ENCODE measurements at places on chromosomes 5 and 9.

DNA sequence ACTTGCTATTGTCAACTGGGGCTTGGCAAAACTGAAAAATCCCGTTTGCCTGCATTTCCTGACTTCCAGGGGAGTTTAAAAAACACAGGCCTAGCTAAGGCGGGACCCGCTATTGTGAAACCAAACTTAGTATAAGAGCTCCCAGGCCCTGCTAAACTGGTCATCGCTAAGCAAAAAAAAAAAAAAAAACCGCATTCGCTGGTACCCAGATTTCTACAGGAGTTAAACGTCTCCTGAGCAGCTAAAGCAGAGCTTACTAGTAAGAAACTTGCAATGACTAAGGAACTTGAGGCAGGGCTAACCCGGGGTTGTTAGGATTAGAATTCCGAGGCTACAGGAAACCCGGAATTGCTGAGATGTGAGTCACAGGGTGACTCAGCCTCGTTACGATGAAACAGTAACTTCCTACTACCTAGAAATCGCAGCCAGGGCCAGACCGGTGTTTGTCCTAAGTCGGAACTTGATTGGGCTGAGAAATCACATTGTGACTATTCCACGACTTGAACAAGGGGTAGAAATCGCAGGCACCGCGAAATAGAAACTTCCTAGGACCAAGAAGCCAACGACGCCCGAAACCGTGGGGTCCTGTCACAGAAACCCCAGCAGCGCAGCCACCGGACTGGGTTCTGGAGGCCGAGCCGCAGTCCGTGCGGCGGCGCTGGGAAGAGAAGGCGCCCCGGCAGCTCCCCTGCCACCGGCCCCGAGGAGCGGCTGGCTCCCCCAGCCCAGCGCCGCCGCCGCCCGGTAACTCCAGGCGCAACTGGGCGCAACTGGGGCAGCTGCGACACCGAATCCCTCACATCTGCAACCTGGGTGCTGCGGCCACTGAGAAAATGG lies 89.4 kb downstream of the ANXA2R start:
- peak; percentile 99 for DNase-seq

DNA sequence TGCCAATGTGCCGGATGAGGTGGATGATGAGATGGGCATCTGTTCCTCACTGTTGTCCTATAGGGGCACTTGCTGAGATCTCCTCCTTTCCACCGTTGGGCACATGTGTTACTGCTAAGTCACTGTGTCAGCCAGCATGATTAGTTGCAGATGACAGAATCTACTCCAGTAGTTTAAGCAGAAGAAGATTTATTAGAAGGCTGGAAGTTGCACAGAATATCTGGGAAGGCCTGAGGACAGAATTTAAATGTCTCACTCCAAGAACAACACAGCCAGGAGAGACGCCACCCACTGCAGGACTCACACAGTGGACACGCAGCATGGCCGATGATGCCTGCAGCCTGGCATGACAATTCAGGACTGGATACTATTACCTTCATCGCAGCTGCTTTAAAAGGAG lies 157.5 kb downstream of the NSG2 start:
- DNase-seq, result no peak

DNA sequence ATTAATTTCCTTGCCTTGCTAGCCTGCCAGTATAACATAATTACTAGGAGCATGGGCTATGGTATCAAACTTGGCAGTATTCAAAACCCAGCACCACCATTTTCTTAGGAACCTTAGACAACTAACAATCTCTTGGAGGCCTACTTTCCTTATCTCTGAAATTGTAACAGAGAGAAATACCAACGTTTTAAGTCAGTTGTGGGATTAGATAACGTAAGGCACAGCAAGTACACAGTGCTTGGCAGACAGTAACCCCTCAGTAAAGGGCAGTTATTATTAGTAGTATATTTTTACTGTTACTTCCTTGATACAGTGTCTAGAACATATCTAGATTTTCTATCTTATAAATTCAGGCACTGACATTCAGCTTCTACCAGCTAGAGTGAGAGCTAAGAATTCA lies 309.6 kb downstream of the ACTL7B start:
- no peak for DNase-seq

- no peak for DNase-seq
Observed at GRCh38 chr5:171340491-171340890, 31.4 kb downstream of the TLX3 start.

DNA sequence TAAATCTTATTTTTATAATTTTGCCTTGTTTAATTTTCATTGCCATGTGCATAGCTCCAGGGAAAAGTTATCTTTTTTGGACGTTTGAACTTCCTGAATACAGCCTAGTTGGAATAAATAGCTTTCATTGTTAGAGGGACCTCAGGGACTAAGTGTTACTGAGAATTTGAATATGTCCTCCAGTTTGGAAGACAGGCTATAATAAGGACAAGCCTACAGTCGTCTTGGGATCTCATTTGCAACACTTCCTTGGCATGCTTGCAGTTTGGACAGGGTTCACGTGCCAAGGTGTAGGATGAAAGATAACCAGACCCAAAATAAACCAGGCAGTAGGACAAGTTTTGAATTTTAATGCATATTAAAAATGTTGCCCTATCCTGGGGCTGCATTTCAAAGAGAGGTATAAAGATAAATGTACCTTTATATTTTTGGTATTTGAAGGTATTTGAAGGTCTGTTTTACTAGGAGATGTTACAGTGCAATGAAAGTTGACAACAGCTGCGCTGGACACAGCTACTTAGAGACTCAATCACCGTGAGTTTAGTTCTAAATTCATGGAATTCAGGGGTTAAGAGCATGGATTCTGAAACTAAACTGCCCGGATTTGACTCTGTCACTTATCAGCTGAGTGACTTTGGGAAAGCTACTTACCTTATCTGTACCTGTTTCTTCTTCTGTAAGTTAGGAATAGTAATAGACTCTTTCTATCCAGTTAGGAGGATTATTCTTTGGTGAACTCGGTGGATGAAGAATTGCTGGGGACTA lies 134.1 kb downstream of the ACTBL2 start:
- DNase-seq, result no peak

DNA sequence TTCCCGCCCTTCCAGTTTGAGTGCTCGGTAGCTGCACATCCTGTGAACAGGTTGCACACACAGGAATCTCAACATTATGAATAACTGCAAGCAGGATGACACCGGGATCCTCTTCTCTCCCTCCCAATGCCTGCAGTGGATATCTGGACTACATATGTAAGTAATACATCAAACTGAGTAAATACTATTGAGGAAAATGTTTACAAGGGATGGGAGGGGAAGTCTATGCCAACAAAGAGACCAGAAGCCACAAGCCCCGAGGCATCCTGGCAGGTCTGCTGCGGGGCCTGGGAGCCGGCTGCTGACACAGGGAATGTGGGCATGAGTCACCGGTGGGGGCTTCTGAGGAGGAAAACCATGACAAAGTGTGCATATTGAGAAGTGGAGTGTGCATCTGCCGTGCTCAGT lies 8.6 kb upstream of the ANKRD33B start:
- peak; percentile 79 for DNase-seq

DNA sequence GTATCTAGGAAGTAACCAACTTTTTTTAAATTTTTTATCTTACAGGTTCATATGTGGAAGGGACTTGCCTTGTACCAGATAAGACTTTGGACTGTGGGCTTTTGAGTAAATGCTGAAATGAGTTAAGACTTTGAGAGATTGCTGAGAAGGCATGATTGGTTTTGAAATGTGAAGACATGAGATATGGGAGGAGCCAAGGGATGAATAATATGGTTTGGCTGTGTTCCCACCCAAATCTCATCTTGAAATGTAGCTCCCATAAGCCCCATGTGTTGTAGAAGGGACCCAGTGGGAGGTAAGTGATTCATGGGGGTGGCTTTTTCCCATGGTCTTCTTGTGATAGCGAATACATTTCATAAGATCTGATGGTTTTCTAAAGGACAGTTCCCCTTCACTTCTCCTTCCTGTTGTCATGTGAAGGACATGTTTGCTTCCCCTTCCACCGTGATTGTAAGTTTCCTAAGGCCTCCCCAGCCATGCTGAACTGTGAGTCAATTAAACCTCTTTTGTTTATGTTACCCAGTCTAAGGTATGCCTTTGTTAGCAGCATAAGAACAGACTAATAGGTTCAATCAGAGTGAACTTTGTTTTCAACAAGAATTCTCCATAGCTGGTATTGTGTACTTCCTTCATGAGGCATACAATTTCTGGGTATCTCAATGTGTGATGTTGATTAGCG lies 535.6 kb upstream of the MEF2C start:
- DNase-seq, result no peak

DNA sequence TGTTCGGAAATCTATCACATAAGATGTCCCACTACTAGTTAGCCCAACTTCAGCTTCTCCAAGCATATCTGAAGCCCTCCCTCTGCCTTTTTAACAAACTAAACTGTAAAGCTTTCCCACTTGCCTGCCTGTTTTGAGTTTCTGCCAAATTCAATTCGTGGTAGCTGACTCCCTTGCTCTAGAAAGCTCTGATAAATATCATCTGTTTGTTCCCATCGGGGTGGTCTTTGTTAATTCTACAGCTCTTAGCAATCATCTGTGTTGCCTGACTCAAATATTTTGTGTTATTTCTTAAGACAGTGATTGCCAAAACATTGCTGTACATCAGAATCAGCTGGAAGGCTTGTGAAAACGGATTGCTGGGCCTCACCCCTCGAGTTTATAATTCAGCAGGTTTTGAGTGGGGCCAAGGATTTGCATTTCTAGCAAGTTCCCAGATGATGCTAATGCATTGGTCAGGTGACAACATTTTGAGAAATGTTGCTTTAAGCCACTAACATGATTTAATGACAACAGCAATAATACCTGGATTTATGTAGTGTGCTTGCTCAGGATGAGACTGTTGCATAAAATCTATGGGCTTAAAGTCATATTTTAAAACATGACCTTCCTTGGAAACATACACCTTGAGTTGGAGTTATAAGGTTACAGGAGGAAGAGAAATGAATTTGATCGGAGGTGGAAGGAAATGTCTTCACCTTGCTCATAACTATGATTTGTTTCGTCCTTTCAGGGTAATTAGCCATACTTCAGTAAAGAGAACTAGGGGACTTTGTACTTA lies 631.9 kb downstream of the PSAT1 start:
- DNase-seq, result no peak

GRCh38 chr9:93051680-93052089 lies 6.8 kb upstream of the SUSD3 start:
- DNase-seq, result no peak

- DNase-seq, result no peak
Observed at GRCh38 chr9:135501261-135502167, 1.0 kb downstream of the MRPS2 start.

DNA sequence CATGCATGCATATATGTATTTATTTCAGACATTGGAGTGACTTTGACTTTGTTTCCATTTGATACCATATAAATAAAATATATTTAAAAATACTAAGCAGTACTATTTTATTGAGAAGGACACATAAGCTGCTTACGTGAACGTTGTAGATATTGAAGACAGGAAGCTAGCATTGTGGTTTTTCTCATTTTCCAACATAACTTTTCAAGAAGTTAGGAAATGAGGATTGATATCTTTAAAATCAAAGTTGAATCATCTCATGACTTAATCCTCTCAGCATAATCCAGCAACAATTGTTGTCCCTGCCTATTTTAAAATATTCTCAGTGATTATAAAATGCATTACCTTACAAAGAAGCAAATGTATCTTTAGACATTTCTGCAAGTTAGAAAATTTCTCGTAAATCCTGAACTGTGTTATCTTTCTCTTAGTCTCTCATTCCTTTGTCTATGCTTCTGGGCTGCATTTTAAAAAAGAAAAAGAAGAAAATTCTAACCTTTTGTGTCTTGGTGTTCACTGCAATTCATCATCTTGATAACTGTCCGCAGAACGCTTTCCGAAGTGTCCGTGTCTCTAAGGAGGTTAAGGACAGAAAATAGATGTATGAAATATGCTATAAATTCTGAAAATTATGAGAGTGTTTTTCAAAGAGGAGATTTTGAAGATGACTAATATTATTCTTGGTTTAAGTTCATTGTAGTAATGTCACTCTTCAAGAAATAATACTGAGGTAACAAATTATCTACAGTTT lies 1089.9 kb upstream of the CDH6 start:
- no peak for DNase-seq

GRCh38 chr9:38761999-38762398 lies 42.1 kb upstream of the FAM240B start:
- DNase-seq, result no peak

DNA sequence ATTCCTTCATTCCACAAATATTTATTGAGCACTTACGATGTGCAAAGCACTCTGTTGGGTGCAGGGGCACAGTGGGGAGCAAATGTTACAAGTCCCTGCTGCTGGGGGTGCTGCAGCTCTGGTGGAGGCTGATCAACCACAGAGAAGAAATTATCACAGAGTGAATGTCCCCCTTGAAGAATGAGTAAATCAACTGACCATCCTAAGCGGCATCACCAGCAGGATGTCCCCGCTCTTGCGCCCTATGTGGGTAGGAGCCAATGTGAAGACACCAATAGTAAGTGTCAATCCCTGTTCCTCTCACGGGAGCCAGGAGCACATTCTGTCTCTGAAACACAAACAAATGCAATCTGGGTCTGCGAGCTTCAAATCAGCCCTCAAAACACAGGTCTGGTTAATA lies 47.4 kb upstream of the TBC1D9B start:
- DNase-seq, result no peak

DNA sequence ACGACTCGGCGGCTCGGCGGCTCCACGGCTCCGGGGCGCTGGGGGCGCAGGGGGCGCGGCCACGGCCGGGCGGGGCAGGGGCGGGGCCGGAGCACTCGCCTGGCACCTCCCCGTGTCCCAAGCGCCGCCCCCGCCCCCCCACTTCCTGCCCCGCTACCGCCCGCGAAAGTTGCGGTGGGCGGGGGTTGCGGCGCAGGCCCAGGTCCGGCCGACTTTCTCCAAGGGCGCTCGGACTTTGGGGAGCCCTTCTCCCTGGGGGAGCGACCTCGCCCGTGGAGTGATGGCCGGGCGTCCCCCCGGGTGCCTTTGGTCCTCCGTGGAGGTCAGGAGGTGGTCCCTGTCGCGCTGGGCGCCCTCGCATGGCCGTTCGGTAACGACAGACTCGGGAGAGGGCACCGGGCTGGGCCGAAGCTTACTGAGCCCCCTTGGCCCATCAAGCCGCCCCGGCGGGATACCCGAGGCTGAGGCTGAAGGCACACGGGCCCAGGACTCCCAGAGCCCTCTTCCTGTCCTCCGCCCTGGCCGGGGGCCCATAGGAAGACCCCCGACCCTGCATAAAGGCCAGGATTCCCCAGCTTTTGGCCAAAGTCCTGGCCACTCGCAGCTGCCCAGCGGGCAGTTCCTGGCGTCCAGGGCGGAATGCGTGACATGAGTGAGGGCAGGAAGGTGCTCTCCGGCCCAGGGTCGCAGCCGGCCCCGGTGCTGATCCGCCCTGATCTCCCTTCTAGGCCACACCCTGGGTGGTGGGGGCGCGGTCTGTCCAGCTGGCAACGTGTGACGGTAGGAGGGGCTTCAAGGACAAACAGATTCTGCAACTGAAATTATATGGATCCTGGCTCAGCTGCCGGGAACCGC lies 883 bp upstream of the VAV2 start:
- peak; percentile 78 for DNase-seq

All from astrocyte of the cerebellum (primary cell).